T-helper 22 cell (primary cell): ENCODE measurements at places on chromosomes 13 and 19.

DNA sequence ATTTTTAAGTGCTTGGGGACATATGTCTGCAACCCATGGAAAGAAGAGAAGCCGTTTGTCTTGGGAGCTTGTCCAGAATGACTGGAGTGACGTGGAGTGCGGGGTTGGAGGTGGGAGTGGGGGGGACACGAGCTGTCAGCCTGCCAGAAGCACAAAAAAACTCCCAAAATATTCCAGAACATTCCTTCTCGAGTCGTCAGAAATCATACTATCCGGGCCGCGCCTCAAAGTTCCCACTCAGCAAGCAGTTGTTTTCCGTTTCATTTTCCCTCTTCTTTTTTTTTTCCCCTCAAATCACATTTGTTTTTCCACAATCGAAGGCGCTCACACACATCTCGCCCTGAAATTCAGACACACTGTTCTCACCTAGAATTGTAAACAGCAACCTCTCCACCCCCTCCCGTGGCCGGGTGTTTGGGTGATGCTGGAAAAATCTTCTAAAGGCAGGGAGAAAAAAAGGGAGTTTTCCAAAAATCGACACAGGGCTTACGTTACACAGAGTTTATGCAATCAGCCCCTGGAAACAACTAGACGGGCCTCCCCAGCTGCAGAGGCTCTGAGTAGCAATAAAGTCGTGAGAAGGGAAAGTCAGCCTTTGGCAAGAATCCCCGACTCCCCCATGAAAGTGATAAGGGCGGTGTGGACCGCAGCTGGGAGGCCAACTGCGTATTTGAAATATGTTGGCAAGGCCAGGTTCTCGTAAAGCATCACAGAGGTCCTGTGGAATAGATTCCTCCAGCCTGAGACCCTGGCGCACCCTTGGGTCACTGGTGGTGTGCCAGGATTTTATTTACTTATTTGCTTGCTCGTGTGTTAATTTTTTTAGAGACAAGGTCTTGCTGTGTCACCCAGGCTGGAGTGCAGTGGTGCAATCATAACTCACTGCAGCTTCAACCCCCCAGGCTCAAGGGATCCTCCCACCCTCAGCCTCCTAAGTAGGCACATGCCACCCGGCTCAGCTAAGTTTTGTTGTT lies 31.2 kb upstream of the KLF2 start:
- no peak for DNase-seq

DNA sequence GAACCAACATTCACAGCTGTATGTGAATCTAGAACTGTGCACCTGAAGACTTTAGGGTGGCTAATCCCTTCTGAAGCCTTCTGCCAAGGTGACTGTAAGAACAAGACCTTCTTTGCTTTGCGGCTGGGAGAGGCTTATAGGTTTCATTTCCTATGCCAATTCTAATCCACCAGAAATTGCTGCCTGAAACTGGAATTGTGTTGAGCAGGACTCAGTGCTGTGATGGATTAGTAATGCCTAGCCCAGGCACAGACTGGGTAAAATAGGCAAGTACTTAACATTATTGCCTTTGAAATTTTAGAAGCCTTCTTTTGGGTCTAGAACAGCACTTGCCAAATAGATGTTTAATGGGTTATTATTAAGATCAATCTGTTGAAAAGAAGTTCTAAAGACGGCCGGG lies 11.5 kb downstream of the SLC25A23 start:
- DNase-seq: no peak

GRCh38 chr19:2476451-2477140 lies 669 bp downstream of the GADD45B start:
- peak; percentile 46 for DNase-seq

DNA sequence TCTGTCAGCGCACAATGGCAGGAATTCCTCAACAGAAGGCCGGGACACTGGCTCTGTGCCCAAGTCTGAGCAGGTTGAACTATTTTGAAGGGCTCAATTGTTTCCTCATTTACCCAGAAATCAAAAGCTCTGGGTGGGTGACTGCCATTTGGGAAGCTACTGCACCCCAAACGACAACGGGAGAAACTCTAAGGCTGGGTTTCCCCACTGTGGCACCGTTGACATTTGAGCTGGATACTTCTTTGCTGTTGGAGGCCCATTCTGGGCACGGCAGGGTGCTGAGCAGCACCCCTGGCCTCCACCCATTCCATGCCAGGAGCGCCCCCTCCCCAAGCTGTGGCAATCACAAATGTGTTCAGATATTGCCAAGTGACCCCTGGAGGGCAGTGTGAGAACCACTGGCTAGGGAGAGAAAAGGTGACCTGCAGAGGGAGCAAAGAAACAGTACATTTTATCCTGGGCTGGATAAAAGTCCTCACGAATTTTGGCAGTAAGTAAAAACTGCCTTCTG lies 62.5 kb downstream of the RFX2 start:
- no peak for DNase-seq

DNA sequence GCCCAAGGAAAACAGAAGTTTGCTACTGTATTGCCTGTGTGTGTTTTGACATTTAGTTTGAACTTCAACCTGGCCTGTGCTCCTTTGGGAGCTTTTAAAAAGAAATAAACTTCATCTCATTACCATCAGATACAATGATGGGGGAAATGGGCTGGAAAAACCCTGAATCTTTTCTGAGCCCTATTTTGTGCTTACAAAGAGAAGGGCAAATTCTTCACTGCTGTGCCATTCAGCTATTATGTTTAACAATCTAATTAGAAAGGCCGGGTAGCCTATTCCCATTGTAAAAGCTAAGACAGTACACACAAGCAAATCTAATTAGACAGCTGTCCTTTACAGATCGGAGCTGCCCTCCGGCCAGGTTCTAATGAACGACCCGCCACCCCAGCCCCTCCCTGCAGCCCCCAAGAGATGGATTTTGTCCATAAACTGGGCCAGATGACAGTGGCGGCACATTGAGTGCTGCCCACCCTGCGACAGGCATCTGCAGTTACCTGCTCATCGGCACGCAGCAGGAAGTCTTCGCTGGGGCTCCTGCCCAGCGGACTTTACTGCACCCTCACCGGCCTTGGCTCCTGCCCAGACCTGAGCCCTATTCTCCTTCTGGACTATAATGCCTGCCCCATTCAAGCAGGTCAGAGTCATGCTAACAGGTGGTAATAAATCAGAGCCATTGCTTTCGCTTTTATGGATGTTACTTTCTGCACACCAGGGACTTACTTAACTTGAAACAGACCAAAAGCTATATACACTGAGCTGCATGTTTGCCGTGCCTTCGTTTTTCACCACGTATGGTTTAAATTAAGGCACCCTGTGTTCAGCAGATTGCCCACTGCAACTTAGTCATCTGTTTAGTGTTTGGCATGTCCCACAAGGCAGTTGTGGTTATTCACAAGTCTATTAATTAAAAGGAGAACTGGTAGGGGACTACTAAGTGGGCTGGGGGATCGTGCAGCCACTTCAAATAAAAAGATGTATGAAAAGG lies 549.6 kb downstream of the FGF9 start:
- DNase-seq: no peak

DNA sequence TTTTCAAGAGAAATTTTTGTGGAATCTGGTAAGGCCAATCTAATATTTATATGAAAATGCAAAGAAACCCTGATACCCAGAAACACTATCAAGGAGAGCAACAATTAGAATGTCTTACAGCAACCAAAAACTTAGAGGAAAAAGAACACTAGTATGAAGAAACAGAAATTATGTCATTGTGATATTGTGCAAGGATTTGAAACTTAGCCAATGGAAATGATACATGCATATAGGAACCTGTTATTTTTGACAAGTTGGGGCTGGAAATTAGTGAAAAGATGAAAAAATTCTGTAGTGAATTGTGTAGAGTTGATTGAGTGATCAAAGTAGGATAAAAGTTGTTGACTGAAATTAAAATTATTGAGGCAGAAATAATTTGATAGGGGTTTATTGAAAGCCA lies 792.6 kb upstream of the SLITRK6 start:
- DNase-seq: no peak

- DNase-seq: no peak
Measured at GRCh38 chr13:68439817-68440216, 1209.7 kb upstream of the PCDH9 start.

- DNase-seq: no peak
Measured at GRCh38 chr13:30303269-30303668, 4.1 kb downstream of the KATNAL1 start.

- no peak for DNase-seq
Measured at GRCh38 chr19:38734176-38734425, 10.2 kb downstream of the CAPN12 start.

- DNase-seq: no peak
Measured at GRCh38 chr13:85638265-85638664, 161.0 kb downstream of the SLITRK6 start.

GRCh38 chr13:65400702-65401101 lies 1829.4 kb downstream of the PCDH9 start:
- DNase-seq: no peak

DNA sequence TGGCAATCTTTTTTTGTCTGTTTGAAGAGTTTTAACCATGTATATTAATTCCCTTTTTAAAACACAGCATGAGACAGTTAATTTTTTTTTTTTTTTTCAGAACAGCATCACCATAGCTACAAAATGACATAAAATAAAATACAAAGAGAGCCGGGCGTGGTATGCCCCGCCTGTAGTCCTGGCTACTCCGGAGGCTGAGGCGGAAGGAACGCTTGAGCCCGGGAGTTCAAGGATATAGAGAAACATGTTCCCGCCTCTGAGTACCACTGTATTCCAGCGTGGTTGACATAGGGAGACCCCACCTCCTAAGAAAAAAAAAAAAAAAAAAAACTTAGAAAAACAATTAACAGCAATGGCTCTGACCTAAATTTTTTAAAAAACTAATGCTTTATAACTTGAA lies 10.0 kb upstream of the INSR start:
- DNase-seq: no peak

DNA sequence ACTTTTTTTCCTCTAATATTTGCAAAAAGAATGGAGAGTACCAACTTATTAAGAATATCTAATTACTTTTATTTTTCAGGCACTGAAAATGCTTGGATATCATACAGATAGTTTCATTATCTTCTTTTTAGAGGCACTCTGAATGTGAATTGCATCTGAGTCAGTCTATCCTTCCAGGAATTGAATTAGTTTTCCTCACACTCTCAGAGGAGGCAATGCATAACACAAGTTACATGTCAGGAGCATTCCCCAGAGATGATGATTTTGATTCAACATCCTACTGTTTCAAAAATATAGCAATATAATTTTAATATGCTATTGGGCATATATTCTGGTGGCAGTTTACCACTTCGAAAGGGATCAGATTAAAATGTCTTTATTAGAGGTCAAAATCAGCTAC lies 1315.4 kb downstream of the PCDH9 start:
- no peak for DNase-seq

DNA sequence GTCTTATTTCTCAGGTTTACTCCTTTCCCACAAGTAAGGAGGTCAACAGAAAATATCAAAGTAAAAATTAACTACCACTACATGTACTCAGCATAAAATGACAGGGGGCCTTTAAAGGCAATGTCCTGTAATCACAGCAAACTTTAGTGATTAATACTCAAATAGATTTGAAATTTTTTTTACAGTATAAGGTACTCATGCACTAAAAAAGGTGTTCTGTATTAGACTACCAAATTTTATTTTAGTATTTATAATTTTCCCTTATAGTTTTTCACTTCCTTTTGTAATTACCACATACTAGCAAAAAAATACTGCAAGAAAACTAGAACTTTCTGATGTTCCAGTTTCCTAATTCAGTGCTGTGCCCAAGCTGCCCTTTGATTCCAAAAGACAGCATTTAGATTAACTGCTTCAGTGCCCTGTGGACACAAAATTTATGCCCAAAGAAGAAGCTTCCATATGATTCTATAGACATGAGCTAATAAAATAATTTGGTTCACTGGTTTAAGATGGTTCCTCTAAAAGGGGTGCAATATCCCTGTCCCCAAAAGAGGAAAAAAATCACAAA lies 70.6 kb downstream of the KLF12 start:
- DNase-seq: no peak

DNA sequence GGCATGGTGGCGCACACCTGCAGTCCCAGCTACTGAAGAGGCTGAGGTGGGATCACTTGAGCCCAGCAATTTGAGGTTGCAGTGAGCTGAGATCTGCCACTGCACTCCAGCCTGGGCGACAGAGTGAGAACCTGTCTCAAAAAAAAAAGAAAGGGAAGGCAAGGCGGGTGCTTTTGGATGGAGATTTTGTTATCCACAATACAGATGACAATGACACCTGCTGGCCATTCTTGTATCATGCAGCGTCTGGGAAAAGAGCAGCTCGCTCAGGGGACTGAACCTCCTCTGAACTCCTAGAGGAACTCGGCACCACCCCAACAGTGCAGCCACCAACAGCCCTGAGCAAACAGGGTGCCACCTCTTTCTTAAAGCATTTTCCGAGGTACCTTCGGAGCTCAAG lies 22.8 kb downstream of the HAUS8 start:
- no peak for DNase-seq

- DNase-seq: no peak
Measured at GRCh38 chr19:12840091-12841079, 2.1 kb downstream of the MAST1 start.

GRCh38 chr13:48681905-48682304 lies 28.2 kb downstream of the CYSLTR2 start:
- no peak for DNase-seq

DNA sequence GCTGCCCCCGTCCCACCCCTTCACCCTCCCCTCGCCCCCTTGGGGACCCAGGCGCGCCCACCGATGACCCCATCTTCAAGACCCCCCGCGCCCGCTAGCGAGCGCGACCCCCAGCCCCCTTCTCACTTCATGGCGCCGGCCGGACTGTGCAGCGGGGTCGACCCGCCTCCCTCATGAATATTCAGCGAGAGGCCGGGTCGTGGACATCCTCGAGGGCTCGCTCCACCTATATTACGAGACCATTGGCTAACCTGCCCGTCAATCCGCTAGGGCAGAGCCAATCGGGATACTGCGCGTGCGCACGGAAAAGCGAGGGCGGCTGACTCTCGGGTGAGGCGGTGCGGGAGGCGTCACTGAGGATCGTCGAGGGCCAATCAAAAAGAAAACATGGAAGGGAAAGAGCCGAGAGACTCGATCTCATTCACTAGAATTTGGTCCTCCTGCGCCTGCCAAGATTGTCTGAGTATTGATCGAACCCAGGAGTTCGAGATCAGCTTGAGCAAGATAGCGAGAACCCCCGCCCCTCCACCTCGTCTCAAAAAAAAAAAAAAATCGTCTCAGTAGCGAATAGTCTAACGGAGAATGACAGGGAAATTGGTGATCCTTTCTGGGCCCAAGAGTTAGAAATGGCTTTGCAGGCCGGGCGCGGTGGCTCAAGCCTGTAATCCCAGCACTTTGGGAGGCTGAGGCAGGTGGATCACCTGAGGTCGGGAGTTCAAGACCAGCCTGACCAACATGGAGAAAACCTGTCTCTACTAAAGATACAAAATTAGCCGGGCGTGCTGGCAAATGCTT lies at the start of gene ERCC2:
ERCC2 (minus strand) TSS at position 164 of the 795 bp plus-strand sequence; CDS start at position 131, 33 bp downstream.
- DNase-seq: peak; percentile 98

- DNase-seq: no peak
Measured at GRCh38 chr13:77806518-77806917, 109.0 kb downstream of the SLAIN1 start.

GRCh38 chr19:8681345-8682029 lies 17.1 kb downstream of the ACTL9 start:
- no peak for DNase-seq

DNA sequence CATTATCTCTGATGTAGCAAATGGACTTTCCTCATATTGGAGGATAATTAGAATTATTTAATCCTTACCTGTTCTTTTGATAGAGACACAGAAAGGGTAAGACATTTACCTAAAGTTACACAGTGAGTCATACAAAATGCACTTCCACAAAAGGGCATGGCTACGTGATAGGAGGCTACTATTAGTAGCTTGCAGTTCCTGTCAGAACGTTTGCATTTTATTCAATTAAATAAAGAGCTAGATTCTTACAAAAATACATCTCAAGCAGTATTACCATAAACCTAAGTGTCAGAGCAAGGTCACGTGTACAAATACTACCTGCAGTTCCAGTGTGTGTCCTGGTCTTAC lies 120.6 kb downstream of the ESD start:
- no peak for DNase-seq
